ENCODE measurements at places on chromosomes 6 and 20.

DNA sequence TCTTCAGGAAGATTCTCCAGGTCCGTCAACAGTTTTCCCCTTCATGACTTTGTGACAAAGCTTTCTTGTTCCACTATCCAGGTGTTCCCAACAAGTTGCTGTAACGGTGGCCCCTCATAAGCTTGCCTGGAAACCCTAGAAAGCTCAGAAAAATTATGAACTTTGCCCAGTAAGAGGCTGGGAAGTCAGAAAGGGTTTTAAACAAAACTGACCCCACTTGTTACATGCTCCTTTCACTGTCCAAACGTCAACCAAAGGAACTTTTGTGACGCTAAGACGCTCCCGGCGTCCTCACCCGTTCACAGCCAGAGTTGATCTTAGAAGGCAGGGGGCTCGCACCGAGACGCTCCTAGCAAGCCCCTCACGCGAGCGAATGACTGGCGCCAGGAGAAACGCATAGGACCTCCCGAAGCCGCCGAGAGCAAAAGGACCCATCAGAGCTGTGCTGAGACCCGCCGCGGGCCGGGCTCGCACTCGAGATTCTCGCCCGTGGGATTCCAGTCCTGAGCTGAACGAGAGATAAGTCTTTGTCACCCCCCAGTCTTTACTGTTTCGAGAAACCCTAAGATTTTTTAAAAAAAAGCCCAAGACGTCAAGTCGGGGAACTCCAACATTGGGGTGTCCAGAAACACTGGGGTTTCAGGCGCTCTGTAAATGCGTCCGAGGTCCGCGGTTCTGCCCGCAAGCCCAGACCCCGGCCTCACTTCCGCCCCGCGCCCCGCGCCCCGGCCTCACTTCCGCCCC lies 544 bp upstream of the ACAT2 start:
- DNase-seq: no peak

DNA sequence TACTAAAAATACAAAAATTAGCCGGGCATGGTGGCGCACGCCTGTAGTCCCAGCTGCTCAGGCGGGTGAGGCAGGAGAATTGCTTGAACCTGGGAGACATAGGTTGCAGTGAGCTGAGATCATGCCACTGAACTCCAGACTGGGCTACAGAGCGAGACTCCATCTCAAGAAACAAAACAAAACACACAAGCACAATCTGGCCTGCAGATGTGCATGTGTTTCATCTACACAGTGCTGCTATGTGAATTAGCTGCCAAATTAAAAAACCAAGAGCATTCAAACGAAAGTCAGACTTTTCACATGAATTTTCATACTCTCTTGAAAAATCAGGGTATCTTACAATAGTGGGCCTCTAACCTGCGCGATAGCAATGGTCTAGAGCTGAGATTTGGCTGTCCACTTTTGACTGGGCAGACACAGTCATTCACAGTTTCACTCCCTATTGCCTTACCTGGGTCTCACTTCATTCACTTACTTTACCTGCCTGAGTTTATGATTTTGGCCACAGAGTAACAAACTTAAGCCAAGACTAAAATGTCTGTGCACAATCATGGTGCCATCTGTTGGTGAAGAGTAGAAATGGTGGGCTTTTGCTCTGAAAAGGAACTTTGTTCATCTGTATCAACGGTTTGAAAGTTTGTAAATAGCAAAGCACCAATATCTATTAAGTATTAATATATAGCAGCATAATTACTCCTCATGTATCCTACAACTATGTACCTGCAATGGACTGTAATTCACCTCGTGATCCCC lies 138.5 kb upstream of the UST start:
- no peak for DNase-seq

GRCh38 chr6:55642366-55642765 lies 63.4 kb upstream of the HMGCLL1 start:
- no peak for DNase-seq

GRCh38 chr6:87736809-87737540 lies 34.9 kb upstream of the AKIRIN2 start:
- DNase-seq: no peak

- DNase-seq: no peak
Observed at GRCh38 chr6:166939345-166939744, 17.0 kb downstream of the RNASET2 start.

- no peak for DNase-seq
Observed at GRCh38 chr20:11443382-11444119, 474.1 kb upstream of the BTBD3 start.

- DNase-seq: no peak
Observed at GRCh38 chr6:22473991-22474682, 95.2 kb upstream of the HDGFL1 start.

DNA sequence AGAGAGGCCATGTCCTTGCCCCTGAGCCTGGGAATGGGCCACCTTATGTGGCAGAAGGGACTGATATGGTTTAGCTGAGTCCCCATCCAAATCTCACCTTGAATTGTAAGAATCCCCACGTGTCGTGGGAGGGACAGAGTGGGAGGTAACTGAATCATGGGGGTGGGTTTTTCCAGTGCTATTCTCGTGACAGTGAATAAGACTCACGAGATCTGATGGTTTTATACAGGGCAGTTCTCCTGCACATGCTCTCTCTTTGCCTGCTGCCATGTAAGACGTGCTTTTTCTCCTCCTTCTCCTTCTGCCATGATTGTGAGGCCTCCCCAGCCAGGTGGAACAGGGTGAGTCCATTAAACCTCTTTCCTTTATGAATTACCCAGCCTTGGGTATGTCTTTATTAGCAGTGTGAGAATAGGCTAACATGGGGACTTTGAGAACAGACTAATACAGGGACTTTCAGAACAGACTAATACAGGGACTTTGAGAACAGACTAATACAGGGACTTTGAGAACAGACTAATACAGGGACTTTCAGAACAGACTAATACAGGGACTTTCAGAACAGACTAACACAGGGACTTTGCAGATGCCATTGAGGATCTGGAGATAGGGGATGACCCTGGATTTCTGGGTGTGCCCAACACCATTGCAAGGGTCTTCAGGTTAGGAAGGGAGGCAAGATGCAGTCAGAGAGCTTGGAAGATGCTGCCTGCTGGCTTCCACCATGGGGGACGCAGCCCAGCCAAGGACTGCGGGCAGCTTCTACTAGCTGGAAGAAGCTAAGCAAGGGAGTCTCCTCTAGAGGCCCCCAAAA lies 86.9 kb downstream of the RAMACL start:
- DNase-seq: no peak

GRCh38 chr6:10521104-10521808 lies at the start of gene GCNT2:
Gene GCNT2 (plus strand): TSS chr6:10521351. CDS start chr6:10528912, 7,561 bp downstream.
- no peak for DNase-seq

DNA sequence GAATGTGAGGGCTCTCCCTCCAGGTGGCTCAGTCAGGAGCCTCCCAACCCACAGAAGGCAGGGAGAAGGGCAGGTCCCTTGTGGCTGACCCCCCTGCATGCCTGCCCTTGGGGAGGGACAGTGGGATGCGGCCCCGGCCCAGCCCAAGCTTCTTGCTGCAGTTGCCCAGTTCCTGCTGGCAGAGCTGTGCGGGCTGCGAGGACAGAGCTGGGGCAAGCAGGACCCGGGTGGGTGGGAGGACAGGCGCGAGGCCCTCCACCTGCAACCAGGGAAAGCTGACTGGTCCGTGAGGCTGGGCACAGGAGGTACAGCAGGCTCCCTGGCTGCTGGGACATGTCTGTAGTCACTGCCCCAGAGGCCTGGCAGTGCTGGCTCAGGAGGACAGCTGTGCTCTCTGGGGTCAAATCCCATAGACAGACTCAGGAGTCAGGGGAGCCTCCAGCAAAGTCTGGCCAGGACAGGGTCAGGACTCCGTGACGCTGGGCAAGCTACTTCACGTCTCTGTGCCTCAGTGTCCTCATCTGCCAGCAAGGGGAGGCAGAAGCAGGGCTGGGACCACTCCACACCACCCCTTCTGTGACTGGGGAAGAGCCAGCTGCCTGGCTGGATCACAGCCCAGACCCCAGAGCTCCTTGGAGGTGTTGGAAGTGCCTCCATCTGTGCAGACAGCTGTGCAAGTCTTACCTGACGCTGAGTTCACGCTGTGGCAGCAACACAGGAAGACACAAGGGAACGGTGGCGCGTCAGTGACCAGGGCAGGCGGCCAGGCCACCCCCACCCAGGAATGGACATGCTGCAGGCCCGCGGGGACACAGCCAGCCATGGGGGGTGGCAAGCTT lies 13.0 kb downstream of the UCKL1 start:
- DNase-seq: no peak

- DNase-seq: no peak
Observed at GRCh38 chr6:147784371-147784770, 275.9 kb downstream of the SAMD5 start.

DNA sequence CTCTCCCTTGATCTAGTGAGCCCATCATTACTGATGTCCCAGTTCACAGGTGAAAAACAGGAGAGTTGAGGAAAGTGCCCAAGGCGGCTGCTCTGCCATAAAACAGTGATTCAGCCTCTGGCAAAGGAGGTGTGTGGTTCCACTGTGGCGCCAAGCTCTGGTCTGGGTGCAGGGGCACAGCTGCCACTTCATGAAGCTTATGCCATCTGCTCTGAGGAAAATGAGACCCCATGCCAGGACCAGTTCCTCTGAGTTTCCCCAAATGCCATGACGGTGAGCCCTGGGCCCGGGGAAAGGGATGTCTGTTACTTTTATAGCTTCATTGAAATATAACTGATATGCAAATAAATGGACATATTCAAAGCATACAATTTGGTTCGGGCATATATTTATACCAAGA lies 33.7 kb upstream of the ZBP1 start:
- DNase-seq: no peak

DNA sequence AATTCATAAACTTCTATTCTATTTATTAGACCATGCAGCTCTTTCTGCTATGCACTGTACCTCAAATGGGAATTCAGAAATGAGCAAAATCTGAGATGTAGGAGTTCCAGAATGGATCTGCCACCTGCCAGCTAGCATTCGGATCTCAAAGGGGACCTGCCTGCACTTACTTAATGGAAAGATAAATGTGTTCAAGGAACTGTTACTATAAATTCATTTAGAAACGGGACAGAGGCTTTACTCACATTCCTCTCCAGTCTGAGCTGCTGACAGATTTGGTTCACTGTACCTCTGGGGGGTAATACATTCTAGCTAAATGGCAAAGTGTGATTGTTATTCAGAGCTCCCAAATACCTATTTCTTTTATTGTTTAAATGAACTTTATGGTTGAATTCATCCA lies 384.1 kb downstream of the GRIK2 start:
- no peak for DNase-seq

DNA sequence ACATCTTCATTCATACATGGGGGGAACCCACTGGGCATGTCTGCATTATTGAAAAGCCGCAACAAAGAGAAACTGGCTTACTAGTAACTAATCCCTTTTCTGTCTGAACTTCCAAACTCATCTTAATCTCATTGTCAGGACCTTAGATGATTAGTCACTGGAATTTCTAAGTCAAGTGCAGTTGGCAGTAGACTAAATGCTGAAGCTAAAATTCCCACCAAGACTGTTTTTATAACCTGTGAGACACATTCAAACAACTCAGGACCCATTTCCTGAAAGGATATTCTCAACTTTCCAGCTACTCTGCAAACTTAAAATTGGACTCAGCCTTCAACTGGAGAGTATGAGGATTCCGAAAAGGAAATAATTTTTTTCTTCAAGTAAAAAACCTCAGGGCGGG lies 94.8 kb upstream of the SCAF8 start:
- no peak for DNase-seq

- DNase-seq: no peak
Observed at GRCh38 chr6:125906158-125906998, 50.2 kb upstream of the HINT3 start.

GRCh38 chr6:36244641-36245280 lies 25.1 kb upstream of the PNPLA1 start:
- no peak for DNase-seq

- DNase-seq: no peak
Observed at GRCh38 chr6:159217595-159218275, 48.5 kb downstream of the FNDC1 start.

GRCh38 chr6:37366910-37367309 lies 13.1 kb downstream of the RNF8 start:
- DNase-seq: no peak

GRCh38 chr6:35370785-35371493 lies 28.6 kb downstream of the PPARD start:
- no peak for DNase-seq

DNA sequence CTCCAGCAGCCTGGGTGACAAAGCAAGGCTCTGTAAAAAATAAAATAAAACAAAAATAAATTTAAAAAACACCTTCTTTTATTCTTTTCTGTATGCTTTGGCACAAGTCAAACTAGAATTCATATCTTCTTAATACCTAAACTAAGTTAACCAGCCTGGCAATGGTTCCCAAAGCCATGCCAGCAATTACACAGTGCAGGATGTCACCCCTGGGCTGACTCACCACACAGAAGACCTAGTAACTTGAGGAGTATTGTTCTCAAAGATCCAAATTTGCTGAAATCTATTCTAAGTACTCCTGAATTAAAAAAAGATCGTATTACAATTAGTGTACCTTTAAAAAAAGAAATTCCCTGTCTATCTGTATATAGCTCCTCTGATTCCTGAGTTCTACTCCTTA lies 162.7 kb upstream of the SGK1 start:
- DNase-seq: no peak

GRCh38 chr20:62505337-62506045 lies 29.7 kb upstream of the GATA5 start:
- no peak for DNase-seq

DNA sequence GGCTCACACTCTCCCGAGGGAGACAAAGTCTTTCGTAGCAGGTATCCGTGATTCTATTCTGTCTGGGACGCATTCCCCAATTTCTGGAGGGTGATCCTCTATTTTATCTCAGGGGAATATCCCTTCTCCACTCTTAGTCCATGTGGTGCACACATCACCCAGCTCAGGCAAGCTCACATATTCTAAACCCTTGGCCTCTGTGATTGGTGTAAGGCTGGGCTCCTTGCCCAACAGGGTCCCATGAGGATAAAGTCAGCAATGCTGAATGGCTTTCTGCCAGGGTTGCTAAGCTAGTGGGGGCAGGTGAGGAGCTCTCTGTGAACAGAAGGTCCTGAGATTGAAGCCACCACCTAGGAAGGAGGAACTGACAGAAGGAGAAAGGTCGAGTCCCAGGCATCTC lies 137.2 kb downstream of the CDH26 start:
- peak; percentile 14 for DNase-seq

DNA sequence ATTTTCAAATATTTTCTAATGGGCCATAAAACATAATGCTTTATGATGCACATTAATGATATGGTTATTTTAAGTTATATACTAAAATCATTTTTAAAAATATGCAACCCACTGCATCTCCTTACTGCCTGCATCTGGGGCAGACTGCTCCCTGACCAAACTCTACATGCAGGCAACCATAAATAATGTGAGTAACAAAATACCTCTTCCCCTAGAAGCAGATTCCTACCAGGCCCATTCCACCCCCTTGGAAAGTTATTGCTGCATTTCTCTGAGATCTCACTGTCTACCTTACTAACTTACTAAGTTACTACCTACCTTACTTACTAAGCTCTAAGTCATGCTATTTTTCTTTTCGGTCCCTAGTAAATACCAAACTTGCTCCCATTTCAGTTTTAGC lies 71.8 kb downstream of the ATG5 start:
- no peak for DNase-seq

All from AG04449 (cell line).